ENCODE measurements at places on chromosomes 1 and 21.

GRCh38 chr1:34406377-34406776 is 229.7 kb downstream of the C1orf94 start:
- no peak for DNase-seq

DNA sequence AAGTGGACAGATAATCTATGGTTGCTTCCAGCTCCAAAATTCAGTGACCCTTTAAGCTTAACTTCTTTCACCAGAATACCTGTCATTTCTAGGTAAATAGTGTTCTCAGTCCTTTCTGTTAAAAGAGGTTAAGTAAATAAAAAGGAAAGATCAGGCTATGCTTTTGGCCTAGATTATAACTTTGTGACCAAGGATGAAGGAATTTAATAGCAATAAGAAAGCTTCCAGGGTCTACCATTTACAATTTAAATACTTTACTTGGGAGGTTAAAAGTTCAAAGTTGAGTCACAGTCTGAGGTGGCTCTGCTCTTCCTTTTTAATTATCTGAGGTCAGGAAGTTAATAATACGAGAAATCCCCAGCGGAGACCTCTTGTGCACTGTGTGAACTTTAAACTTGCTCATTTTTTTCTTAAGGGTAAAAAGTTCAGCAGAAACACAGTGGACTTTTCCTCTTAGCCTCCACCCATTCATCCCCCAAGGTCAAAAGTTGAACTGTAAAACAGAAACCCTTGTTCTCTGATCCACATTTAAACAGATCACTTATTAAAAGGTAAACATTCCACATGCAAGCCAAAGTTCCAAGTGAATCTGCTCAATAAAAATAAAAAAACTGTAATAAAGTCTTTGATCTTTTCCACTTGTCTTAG is 187.1 kb downstream of the NRIP1 start:
- no peak for DNase-seq

- DNase-seq: no peak
Measured at GRCh38 chr1:23763041-23763577, 15.1 kb upstream of the PITHD1 start.

- no peak for DNase-seq
Measured at GRCh38 chr1:219031809-219032208, 141.9 kb upstream of the LYPLAL1 start.

DNA sequence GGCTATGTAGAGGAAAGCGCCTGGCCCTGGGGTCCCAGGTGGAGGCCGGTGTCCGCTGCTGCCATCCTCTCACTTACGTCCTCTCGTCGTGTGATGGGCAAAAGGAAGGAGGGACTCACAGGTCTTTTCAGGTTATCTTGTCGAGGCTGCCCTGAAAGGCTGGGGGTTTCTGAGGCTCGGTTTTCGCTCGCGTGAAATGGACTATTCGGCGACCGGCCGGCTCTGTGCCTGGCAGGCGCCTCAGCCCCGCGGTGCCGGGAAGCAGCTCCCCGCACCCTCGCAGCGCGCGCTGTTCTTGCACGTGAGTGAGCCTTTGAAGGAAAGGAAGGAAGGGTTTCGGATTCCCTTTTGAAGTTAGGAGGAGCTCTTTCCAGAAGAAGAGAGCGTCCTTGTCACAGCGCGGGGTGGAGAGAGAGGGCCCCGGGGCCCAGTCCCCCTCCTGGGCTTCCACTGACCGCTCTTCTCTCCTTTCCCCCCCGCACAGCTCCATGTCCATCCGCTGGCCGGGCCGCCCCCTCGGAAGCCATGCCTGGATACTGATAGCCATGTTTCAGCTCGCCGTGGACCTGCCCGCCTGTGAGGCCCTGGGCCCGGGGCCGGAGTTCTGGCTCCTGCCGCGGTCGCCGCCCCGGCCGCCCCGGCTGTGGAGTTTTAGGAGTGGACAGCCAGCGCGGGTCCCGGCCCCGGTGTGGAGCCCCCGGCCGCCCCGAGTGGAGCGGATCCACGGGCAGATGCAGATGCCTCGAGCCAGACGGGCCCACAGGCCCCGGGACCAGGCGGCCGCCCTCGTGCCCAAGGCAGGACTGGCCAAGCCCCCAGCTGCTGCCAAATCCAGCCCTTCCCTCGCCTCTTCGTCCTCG is 57.2 kb downstream of the AJAP1 start:
- DNase-seq: no peak

GRCh38 chr1:19715334-19716203 is 50.9 kb downstream of the HTR6 start:
- DNase-seq: peak; percentile 84

- no peak for DNase-seq
Measured at GRCh38 chr1:155977690-155978324, 540 bp downstream of the ARHGEF2 start.

DNA sequence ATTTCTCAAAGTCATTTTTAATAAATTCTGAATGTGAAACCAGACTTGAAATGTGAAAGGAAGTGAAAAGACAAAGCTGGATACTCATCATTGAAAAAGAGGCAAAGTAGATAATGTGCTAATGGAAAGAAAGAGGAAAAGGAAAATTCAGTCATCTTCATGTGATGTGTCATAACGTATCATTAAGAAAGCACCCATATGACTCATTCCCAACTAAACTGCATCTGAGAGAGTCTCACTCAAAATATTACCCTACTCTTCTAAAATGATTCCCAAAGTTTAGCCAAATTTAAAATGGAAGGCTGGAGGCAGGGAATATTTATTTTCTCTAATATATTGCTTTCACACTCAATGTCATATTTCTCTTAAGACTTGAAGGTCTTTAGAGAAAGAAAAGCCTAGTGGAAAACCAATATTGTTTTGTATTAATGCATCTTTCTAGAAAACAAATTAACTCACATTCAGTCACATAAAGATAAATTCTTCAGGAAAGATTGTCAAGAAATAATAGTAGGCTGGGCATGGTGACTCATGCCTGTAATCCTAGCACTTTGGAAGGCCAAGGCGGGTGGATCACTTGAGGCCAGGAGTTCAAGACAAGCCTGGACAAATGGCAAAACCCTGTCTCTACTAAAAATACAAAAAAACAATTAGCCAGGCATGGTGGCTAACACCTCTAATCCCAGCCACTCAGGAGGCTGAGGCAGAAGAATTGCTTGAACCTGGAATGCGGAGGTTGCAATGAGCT is 129.9 kb downstream of the SLC30A10 start:
- no peak for DNase-seq

All from brain pericyte (primary cell).